ENCODE measurements at places on chromosomes 6 and 20. TPM values are rescaled to one million over a fixed set of nuclear protein-coding genes. Genes with fewer than 3 reads are reported as not detected.

Gene VSX1
- 0.13 TPM for total RNA-seq

Gene SIRPB2
- 1.4 TPM for total RNA-seq

DNA sequence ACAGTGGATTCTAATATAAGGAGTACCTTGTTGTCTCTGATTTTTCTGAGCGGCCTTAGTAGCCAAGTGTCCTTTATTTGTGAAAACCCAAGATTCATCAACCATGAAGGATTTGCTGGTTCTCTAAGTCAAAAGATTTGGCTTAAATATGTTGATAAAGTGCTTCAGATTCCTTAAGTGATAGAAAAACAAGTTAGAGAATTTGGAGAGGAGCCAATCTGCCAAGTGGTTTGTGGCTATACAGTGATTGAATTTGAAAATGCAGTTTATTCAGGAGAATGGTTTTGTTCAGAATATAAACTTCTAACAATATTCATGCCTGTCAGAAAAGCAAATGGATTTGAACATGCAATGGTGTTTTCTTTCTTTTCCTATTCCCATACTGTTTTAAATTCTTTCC is 54.8 kb downstream of the CAP2 start:
- no peaks in the 10 kb centered on the region for H3K36me3 ChIP-seq
- no peak overlapping the region for H3K27ac ChIP-seq
- DNase-seq: no peak

DNA sequence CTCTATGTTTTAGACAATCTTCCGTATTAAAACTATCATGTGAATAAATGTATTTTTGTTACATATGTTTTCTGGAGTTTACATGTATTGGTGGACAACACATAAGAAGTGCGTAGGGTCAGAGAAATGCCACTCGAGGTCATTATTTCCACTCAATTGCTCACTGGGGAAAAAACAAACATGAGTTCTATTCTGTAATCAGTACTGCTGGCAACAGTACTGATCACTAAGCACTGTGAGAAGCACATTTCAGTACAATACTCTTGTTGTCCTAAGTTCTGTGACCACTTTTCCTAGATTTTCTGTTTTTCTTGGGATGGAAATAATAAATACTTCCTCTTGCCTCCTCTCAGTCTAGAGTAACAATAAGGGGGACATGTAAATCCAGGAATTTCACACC is 44.5 kb downstream of the UST start:
- no peak overlapping the region for H3K27ac ChIP-seq
- H3K4me1 ChIP-seq: no peaks in the 10 kb centered on the region
- no peak for DNase-seq
- H3K27me3 ChIP-seq: no peaks in the 10 kb centered on the region
- no peak overlapping the region for H3K4me3 ChIP-seq
